ENCODE measurements at places on chromosomes 12 and 14. TPM values are rescaled to one million over a fixed set of nuclear protein-coding genes. Genes with fewer than 3 reads are reported as not detected.

KLRC2 gene
- total RNA-seq: 2.1 TPM

CELA1 gene
- total RNA-seq: not detected

ADCY6 gene
- 15.8 TPM for total RNA-seq

SOX5 gene
- not detected for total RNA-seq

AHSA1 gene
- 326 TPM for total RNA-seq

BEST3 gene
- total RNA-seq: 2.7 TPM

KRT75 gene
- total RNA-seq: 0.19 TPM

GRIN2B gene
- 3.9 TPM for total RNA-seq

ACSM4 gene
- not detected for total RNA-seq

ENDOU gene
- not detected for total RNA-seq

MDM2 gene
- total RNA-seq: 23.6 TPM

TRHDE gene
- 0.09 TPM for total RNA-seq

MAX gene
- total RNA-seq: 62.3 TPM

CLEC9A gene
- not detected for total RNA-seq

RPL10L gene
- not detected for total RNA-seq

MYF5 gene
- not detected for total RNA-seq

PRMT5 gene
- total RNA-seq: 132 TPM

PLEKHH1 gene
- total RNA-seq: 3.5 TPM

KRT3 gene
- total RNA-seq: 0.07 TPM

RFX4 gene
- total RNA-seq: not detected

DNAH10 gene
- total RNA-seq: 0.35 TPM

Measured in A549 treated with RU486 at 1 μM for 4 hours (cell line).